Urinary bladder (tissue), 4 donors: ENCODE measurements at places on chromosomes 7 and 10. TPM values are rescaled to one million over a fixed set of nuclear protein-coding genes. Genes with fewer than 3 reads are reported as not detected.

The HOXA13 gene
- total RNA-seq = 43.2 TPM

The STYXL1 gene
- 20.5 TPM for total RNA-seq

The PKD1L1 gene
- 1.3 TPM for total RNA-seq

The MINDY4 gene
- 12.8 TPM for total RNA-seq

The H2BK1 gene
- total RNA-seq = not detected

- no peak for DNase-seq
These were observed 96.6 kb upstream of the PARD3 start for GRCh38 chr10:34911661-34912205.

GRCh38 chr7:127625331-127625730, 7.4 kb upstream of the PAX4 start:
- DNase-seq = no peak

GRCh38 chr7:53397911-53398310, 362.5 kb downstream of the POM121L12 start:
- no peak for DNase-seq

GRCh38 chr7:132646052-132646451, 69.8 kb upstream of the PLXNA4 start:
- DNase-seq = no peak
